Fibroblast of the aortic adventitia (primary cell): ENCODE measurements at places on chromosomes 6 and 20. TPM values are rescaled to one million over a fixed set of nuclear protein-coding genes. Genes with fewer than 3 reads are reported as not detected.
A peak's percentile ranks its signal among the peaks of the same experiment; 100 is the strongest.

DNA sequence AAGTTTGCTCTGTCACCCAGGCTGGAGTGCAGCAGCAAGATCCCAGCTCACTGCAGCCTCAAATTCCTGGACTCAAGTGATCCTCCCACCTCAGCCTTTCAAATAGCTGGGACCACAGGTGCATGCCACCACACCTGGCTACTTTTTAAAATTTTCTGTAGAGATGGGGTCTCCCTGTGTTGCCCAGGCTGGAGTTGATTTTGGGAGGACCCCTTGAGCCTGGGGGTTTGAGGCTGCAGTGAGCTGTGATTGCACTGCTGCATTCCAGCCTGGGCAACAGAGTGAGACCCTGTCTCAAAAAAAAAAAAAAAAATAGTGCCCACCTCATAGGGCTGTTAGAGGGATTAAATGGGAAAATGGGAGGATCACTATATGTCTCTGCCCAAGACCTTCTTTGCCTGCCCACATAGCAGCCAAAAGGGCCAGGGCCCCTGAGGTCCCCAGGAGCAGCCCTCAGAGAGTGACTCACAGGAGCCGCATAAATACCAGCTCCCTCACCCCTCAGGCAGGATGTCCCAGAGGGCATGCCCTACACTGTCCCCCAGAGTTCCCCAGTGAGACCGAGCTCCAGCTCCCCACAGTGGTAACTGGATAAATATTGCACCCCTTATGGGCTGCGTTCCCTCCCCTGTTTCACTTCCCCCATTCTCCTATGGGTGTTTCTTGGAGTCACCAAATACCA lies 11.7 kb upstream of the MDGA1 start:
- DNase-seq: no peak

Gene C6orf141
- total RNA-seq: 0.57 and 5.7 TPM in 2 replicates

- peak; percentile 51 for DNase-seq
These were observed 72.6 kb upstream of the ZNF184 start for GRCh38 chr6:27545271-27546046.

DNA sequence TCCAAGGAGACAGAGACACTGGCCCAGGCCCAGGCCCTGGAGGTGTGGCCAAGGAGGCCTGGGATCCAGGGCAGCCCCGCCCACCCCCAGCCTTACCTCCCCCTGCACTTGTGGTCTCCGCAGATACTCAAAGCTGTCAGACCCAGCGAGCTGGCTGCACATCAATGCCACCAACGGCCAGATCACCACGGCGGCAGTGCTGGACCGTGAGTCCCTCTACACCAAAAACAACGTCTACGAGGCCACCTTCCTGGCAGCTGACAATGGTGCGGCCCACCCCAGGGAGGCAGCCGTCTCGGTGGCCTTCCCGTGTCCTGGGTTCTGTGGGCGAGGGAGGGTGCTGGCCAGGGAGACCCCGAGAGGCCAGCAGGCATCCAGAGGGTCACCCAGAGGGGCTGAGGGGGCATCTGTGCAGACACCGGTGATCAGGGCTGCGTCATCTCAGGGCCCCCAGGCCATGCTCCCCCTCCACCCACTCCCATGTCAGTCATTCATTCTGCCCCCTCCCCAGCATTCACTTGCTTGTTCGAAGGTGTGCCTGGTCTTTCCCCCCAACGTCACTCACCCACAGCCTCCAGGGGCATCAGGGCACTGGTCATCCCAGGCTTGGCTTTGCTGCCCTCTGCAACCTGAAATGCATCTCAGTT lies 141.3 kb downstream of the TAF4 start:
- no peak for DNase-seq

GRCh38 chr20:13857304-13857703 lies 72.5 kb downstream of the NDUFAF5 start:
- no peak for DNase-seq
